ENCODE measurements at places on chromosomes 7 and 10. TPM values are rescaled to one million over a fixed set of nuclear protein-coding genes. Genes with fewer than 3 reads are reported as not detected.

The MRPL32 gene
- total RNA-seq: 51.3 TPM

The VSIR gene
- 63.0 TPM for total RNA-seq

The OR9A2 gene
- total RNA-seq: not detected

The RARRES2 gene
- total RNA-seq: 10.6 TPM

The FKBP6 gene
- total RNA-seq: not detected

The EXOC6 gene
- total RNA-seq: 9.9 TPM

The ZPBP gene
- total RNA-seq: not detected

DNA sequence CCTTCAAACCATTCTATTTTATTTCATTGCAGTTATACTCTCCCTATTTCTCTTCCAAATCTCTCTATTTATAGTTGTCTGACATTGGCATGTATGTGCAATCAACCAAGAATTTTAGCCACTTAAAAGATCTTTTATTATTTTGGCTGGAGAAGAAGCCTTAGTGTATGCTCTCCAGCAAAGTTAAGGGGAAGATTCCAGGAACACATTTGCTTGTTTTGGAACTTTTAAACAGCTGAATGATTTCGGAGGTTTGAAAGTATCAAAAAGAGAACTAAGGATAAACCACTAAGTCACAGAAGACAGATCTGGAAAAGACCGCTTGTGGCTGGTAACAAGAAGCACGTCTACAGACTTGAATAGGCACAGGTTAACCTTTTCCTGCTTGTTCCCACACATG, 182.2 kb upstream of the FZD1 start:
- no peak for DNase-seq

- no peak for DNase-seq
These were observed 425.2 kb upstream of the GALNT17 start for GRCh38 chr7:70706698-70707097.

DNA sequence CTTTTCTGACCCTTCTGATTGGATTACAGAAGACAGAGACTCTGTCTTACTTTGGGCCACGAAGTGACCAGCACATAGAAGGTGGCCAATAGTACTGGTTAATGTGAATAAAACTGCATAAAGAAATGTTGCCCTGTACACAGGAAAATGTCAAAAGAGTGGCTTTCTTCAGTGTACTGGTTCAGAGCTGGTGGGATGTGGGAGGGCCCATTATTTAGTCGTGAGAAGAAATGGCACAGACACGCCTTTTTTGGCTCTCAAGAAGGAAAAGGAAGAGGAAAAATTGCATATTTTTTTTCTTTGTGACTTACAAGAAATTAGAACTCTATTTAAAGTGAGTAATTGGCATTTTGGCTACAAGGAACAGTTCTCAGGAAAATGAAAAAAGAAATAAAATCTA, 129.7 kb downstream of the DGKI start:
- DNase-seq: no peak

DNA sequence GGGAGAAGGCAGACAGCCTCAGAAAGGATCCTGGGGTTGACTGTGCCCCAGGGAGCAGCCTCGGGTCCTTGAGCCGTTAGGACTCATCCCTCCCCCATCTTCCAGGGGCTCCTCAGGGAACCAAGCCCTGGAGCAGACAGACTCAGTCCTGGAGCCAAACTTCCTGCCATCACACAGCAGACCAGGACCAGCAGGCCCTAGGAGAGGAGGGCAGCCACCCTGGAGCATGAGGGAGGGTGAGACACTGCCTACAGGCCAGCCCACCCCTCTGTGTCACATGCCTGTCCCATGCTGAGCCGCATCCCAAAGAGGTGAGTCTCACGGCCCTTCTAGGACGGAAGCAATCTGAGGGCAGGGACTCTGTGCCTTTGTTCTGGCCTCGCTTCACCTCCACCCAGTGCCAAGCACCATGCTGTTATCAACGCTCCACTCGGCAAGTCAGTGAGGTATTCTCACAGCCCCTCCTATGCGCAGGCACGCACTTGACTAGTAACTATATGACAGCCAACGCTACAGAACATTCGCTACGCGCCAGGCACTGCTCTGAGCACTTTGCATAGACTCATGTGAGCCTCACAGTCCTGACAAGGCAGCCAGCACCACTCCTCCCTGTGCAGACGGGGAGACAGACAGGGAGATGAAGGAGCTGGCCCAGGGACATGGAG, 19.1 kb downstream of the MAD1L1 start:
- DNase-seq: no peak

DNA sequence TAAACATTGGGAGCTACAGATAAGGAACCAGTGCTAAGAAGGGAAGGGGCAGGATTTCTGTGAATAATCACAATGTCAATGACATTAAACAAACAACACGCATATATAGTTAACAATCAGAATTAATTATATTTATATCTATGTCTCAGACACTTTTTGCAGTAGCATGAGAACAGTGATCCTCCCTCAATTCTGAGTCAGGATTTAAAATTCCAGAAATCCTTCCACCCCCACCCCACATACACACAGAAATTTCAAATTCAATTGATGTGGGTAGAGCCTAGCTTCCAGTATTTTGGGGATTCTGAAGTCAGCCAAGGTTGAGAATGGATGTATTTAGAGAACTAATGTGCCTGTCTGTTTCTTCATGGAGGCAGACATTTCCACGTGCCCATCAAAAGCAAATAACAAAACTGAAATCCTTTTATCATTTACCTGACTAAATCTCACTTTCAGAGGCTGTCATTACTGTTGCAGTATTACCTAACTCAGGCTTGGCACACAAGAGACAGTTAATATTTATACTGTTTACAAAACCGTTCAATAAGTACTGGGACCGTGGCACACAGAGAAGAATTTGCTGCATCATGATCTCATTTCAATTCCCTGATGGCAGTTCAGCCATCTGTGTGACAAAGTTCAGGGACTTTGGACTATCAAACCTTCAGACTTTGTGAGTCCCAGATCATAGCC, 116.6 kb upstream of the PALS2 start:
- no peak for DNase-seq

DNA sequence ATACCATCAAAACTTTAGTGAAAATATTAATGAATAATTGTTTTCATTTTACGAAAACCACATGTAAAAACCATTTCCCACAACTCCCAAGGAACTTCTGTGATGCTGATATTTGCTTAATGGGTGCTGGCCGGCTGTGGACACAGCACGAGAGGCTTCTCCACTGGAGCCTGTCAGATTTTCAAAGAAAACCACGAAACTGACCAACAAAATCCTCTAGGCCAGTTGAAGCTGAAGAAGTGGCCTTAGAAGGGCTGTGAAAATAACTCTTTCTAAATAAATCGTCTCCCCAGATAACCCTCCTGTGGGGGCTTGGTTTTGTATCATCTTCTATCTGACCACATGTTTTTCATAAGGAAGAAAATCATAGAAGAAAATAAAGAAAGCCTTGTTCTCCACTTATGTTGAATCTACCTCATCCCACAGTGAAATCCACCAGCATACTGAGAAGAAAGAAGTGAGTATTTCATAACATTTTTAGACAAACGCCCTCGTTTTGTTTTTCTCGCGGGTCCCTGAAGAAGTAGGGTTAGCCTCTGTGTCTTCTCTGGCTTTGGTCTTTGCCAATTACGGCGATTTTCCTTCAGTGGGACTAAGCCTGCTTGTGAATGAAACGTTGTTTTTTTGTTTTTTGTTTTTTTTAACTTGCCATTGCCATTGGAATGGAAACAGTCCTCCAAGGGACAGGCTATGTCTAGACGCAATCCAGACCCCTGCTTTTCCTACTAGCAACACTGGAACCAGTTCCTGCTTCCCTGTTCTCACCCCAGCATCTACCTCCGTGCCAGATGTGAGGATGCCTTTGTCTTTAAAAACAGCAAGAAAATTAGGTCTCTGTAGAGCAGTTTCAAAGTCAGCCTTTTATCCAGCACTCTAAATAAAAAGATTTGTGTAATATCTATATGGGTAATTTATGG, 123.9 kb downstream of the ADAM12 start:
- no peak for DNase-seq

DNA sequence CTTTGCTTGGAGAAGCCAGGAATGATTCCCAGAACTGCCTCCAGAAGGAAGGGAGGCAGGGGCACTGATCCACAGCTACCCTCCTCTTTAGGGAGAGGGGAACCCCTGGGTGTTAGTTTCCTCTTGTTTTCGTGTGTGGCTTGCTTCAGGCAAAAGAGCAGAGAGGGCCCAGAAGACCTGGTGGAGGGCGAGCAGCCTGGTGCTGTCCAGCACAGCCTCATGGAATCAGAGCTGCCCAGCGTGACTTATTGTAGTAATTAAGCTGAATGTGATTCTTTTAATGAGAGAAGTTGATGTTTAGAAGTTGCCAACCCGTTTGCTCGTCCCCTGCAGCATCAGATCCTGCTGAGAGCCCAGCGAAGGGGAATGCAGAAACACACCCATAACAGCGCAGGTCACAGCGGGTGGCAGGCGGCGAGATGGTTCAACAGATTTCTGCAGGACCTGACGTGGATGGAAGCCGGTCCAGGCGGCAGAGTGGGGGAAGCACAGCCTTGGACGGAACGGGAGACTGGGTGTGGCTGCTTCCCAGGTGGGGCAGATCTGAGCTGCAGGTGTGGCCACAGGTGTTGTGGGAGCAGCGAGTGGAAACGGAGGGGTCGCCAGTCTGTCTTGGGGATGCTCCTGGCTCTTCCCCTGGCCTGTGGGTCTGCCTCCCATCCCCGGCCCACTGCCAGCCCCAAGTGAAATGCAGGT, 53.7 kb upstream of the SHH start:
- peak; percentile 29 for DNase-seq

DNA sequence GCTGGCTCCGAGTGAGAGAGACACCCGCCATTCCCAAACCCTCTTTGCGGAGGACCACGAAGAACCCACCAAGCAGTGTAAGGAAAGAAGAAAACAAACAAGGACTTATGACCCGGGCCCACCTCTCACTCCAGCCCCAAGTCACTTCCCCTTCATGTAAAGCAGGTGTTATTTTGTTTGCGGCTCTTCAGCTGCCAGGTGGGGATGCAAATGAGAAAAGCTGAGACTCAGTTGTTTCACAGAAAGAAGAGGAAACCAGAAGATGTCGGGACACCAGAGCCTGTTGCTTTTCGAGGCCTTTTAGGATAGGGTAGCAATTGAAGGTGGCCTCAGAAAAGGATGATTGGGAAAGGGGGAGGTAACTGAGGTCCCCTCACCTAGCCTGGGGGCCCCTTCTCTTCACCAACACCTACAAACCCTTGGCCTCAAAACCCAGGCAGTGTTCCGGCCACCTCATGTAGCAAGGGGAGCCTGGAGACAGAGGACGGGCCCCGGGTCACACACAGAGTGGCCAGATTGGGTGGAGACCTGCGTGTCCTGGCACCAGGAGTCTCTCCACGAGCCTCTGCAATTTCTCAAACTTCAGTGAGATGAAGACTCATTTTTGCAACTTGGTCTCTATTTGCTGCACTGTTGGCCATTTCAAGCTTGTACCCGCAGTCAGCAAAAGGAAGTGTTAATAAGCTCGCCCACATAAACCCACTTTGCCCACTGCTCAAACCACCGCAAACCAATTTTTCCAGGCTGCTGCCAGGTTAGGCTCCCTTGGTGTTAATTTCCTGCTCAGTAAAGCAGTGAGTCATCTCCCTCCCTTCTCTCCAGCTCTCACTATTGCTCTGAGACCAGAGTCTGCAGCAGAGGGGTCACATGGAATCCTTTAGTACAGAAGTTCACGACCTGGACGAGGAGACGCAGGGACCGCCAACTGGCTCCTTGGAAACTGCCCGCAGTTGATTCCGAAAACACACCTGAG, 45.5 kb downstream of the AOC1 start:
- DNase-seq: no peak

Data from cardiac septum (tissue), 1 donor.